ELF-1 (cell line): ENCODE measurements at places on chromosomes 3 and 15.
A peak's percentile ranks its signal among the peaks of the same experiment; 100 is the strongest.

DNA sequence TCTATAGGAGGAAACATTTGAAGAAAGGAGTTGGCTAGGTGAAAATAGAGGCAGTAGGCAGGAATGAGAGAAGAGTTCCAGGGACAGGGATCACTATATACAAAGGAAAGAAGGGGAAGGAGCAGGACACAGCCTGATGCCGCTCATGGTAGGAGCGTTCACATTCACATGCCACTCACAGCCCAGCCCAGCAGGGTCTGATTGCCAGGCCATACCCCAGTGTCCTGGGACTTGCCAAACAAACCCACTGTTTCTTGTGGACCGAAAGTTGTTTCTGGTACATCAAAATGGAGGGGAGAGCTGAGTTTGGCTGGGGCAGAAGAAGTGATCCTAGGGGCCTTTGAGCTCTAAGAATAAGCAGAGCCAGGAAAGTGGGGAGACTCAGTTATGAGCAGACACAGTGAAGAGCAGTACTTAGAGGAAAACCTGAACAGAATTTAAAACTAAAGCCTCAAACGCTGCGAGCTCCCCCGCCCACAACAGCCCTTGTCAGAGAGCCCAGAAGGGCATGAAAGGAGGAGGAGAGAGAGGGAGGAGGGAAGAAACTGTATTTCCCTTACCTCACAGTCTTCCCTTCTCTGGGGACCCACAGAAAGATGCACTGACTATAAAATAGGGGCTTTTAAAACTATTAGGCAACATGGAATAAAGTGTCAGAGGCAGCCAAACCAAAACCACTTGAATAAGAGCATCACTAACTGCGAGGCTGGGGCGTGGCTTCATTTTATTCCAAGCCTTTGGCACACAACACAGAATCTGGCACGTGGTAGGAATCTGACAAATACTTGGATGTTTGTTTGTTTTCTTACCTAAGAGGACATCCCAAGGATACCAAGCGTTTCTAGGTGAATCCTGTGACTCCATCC lies 129.0 kb downstream of the RPL22L1 start:
- DNase-seq, result no peak

GRCh38 chr3:112167758-112168157 lies 34.7 kb upstream of the GCSAM start:
- DNase-seq, result no peak

DNA sequence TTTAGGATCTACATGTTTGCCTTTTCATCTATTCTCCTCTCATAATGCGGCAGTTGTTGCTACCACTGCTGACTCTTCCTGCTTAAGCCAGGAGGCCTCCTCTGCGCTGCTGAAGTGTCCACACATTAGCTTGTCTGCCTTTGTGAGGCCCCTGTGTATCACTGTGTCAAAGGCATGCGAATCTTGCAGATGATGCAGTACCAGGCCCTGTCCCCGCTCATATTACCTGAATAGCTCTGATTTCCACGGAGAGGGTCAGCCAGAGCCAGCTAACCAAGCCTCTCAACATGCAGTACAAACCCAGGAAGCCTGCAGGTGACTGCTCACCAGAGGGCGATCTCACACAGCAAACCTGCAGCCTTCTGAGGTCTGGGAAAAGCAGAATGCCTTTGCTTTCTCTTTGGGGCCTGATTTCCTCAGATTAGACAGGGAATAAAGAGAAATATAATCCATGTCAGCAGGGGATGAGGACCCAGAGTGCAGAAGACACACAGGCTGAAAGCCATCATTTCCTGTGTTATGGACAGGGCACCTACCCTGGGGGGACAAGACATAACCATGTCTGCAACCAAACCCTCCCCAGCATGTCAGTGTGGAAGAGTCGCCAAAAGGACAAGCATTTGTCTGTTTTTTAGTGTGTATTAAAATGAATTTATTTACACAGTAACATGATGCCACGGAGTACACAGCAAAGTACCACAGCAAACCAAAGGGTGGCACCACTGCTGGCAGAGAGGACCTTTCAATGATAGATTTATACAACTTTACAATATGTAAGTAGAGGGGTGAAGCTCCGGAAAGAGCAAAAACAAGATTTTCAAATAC lies 36.8 kb upstream of the TSPAN3 start:
- peak; percentile 78 for DNase-seq

DNA sequence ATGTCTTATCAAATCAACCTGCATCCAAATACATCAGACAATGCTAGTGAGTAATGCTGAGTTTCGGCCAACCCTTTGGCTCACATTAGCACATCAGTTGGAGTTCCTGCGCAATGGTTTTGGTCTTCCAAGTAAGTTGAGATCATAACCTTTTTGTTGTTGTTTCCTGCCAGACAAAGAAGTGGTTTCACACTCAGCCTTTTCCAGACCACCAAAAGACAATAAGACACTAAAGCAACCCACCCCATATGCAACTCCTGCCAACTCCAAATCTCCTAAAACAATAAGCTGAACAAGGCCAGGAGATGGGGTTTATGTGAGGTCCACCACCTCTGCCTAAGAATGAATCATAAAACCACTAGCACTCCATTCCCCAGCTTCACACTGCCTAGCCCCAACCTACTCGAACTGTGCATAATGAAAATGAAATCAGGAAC lies 177.0 kb downstream of the ERC2 start:
- DNase-seq, result no peak

- no peak for DNase-seq
Observed at GRCh38 chr15:84113919-84114318, 121.7 kb upstream of the GOLGA6L4 start.

- DNase-seq, result no peak
Observed at GRCh38 chr15:35252351-35252865, 167.3 kb upstream of the NANOGP8 start.

DNA sequence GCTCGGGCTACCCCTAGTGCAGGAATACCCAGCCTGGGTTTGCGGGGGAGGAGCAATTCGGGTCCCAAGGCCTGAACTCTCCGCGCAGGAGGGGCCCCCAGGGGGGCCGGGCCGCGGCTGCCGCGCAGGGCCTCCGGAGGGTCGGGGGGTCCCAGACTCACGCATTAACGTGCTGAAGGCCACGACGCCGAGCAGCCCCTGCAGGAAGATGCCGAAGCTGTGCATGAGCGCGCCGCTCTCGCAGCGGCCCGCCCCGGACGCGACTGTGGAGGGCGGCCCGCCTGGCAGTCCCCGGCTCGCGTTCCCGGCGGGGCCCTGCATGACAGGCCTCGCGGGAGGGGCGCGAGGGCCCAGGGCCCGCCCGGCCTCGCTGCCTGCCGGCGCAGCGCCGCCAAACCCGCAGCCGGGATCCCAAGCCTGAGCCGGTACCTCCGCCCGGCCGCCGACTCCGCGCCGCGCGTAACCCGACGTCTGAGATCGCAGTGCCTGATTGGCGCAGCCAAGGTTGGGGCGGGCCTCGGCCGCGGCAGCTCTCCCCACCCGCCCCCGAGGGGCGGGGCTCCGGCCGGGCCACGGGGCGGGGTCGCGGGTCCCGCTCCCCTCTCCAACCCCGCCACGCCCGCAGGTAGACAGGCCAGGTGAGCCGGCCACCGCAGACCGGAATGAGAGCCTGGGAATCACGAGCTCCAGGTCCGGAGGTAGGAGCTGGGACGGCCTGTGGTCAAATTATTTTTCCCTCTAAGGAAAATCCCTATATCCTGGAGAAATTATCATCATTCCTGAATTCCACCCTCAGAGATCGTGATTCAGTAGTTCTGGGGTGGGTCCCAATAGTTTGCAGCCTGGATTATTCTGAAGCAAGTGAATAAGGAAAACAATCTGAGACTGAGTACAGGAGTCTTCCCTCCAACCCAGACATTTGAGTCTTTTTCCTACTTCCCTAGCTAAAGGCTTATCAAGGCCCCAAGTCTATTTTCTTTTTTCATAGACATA lies at the start of gene STIMATE:
Gene STIMATE (minus strand): TSS at position 419 of the 993 bp plus-strand sequence. CDS start 98 bp downstream, at position 321.
- DNase-seq, result peak; percentile 86

DNA sequence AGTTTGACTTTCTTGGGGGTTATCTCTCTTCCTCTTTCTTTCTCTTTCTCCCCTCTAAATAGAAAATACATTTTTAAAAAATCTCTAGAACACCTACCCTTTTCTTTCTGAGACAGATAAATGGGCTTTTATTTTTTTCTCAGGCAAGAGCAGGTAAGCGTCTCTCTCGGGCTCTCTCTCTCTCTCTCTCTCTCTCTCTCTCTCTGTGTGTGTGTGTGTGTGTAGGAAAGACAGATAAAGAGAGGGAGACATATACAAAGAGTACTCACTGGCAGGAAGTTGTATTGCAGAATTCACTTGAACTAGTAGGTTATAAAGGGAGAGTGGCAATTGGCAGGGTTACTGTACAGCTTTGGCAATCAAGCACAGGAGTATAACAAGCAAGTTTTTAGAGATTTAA lies 118.1 kb upstream of the LSAMP start:
- DNase-seq, result no peak

DNA sequence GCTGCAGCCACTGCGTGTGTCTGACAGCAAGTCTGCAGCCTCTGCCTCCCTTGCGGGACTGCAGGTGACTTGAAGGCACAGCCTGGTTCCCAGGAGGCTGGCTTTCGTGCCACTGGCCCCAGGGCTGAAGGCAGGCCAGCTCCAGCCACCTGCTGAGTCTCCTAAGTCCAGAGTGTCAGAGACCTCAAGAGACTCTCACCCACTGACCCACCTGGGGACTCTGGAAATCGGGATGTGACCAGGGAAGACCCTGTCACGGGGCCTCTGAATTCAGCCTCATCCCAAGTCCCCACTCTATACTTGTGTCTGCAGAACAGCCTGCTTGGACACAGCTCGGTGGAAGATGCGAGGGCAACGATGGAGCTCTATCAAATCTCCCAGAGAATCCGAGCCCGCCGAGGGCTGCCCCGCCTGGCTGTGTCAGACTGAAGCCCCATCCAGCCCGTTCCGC lies 16.3 kb downstream of the ISG20 start:
- no peak for DNase-seq

- no peak for DNase-seq
Observed at GRCh38 chr3:175861916-175862315, 1002.8 kb downstream of the NAALADL2 start.

DNA sequence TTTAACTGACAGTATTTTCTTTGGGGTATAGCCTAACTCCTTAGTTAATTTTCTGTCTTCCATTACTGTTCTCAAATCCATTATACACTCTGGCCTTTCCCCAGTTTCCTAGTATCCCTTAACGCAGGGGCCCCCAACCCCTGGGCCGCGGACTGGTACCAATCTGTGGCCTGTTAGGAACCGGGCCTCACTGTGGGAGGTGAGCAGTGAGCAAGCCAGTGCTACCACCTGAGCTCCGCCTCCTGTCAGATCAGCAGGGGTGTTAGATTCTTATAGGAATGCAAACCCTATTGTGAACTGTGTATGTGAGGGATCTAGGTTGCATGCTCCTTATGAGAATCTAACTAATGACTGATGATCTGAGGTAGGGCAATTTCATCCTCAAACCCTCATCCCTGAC lies 75.1 kb downstream of the DOCK3 start:
- peak; percentile 19 for DNase-seq

DNA sequence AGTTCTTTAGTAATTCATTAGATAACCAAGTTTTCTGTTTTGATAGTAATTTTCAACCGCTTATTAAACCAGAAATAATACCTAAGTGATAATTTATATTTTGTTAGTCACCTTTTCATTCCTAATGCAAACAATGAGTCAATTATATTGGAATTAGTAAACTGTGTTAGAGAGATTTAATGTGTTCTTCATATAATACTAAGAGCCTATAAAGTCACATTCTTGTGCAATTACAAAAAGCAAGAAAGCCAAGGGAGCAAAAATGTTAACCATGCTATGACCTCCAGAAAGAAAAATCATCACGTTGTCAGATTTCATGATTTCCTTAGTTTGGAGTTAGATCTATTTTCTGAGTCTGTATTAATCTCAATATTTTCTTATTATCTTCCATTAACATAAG lies 108.8 kb upstream of the SAMMSON start:
- DNase-seq, result no peak

GRCh38 chr3:197801891-197802778 lies 11.1 kb downstream of the LRCH3 start:
- DNase-seq, result no peak

DNA sequence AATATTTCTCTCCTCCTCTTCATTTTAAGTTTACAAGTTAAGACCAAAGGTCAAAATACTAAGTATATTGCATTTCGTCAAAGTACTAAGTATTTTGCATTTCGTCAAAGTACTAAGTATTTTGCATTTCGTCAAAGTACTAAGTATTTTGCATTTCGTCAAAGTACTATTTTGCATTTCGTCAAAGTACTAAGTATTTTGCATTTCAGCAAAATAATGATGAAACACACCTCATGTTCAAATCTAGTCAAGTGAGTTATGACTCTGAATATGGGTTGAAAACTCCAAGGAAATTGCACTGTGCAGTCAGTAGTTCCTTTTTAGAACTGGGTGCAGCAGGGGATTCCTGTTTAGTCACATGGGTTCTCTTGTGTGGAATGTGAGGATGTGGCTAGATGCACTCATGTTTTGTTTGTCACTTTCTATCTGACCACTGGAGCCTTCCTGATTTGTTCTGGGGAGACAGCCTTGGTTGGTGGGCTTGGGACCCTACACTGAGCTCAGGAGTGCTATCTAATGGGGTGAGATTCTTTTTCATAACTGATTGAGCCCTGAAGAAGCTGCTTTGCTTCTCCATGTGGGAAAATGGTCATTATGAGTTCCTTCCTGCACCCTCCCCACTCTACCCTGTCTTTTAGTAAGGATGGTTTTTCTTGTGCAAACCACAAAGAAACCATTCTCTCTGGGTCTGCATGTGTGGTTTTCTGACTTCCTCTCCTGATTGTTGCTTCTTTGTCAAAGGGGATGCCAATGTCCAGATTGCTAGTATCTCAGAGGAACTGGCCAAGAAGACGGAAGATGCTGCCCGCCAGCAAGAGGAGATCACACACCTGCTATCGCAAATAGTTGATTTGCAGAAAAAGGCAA lies 73.4 kb downstream of the CCK start:
- DNase-seq, result no peak

GRCh38 chr15:75661100-75661755 lies 13.5 kb downstream of the SNX33 start:
- peak; percentile 87 for DNase-seq

DNA sequence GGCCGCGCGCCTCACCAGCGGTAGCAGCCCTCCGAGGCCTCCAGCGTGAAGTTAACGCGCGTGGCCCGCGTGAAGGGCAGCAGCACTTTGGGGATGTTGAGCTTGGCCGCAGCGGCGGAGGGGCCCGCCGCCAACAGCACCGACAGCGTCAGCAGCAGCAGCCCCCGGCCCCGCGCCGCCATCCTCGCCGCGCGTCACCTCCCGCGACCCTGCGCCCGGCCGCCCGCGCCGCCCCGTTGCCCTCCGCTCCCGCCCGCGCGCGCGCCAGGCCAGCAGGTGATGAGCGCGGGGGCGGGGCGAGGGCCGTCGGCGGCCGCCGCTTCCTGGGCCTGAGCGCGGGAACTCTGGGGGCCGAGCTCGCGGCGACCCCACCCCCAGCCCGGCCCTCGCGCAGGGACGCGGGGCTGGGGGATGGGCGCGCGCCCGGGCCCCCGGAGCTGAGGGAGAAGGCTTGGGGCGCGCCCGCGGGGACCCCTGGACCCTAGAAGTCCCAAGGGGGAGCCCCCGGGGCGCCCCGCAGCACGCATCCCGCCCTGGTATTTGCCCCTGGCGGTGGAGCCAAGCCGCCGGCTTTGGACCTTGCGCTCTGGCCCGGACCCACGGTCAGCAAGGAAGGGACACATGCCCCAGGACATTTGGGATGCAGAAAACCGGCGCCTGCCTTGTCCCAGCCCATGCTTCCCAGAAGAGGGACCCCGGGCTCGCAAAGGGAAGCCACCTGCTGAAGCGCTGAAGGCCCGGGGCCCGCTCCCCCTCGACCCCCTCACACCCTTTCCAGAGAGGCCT lies at the start of gene NUP210:
Gene NUP210 (minus strand): TSS at position 278 of the 786 bp plus-strand sequence. CDS start 96 bp downstream, at position 182.
- DNase-seq, result peak; percentile 45
